ENCODE measurements at places on chromosomes 5 and 9.

DNA sequence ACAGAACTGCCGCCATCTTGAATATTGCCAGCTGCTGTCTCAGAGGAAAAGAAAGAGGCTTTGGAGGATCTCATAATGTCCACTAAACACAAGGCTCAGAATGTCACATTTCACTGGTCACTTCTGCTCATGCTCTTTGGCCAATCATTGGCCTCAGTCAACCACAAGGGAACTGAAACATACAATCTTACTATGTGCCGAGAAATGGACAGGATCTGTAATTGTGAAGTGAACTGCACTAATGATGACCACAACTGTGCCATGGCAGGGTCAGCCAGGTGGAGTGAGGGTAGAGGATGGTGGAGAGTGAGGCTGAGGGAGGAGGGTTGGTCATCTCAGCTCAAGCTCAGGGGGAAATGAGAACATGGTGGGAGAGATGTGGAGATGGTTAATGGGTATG, 32.8 kb downstream of the GDNF start:
- no peak for DNase-seq

DNA sequence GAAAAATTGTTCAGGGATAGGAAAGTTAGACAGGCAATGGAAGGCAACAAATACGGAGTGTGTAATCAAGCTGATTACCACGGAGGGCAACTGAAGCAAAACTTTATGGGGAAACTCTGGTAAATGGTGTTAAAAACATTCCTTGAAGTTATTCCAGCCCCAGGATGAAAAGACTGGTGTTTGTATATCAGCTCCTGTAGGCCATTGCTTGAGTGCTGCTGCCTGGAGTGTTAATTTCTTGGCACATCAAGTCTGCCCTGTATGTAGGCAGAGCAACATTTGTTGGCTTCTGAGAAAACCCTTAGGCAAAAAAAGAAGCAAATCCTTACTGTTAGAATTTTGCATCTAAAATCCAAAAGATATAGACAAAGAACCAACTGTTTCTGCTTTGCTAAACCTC, 686.5 kb upstream of the ACO1 start:
- no peak for DNase-seq

- no peak for DNase-seq
These were observed 50.3 kb downstream of the SNCAIP start for GRCh38 chr5:122362361-122362760.

- no peak for DNase-seq
These were observed 434.6 kb downstream of the TAF11L14 start for GRCh38 chr5:18068826-18069225.

- peak; percentile 3 for DNase-seq
These were observed 40.3 kb upstream of the NAA35 start for GRCh38 chr9:85900504-85901201.

All from GM04504 (cell line).